ENCODE measurements at places on chromosomes 1 and 21.

- DNase-seq: no peak
Observed at GRCh38 chr1:190472042-190472441, 5.6 kb downstream of the BRINP3 start.

DNA sequence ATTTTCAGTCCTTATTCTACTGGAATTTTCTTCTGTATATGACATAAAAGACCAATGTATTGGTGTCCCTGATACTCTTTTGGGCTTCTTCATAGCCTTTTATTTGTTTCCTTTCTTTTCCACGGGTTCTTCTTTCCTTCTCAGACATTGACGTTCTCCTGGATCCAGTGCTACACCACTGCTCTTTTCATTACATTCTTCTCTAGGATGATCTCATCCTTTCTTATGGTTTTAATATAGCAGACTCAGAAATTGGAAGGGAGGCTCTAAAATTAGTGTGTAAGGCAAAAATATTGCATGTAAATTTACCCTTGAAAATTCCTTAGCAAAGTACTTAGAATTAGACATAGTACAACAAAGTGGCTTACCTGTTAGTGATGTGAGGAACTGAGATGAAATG is 65.3 kb downstream of the SELENOF start:
- DNase-seq: no peak

- no peak for DNase-seq
Observed at GRCh38 chr1:75518686-75519085, 92.2 kb downstream of the SLC44A5 start.

- no peak for DNase-seq
Observed at GRCh38 chr1:40122855-40123254, 25.8 kb upstream of the PPT1 start.

DNA sequence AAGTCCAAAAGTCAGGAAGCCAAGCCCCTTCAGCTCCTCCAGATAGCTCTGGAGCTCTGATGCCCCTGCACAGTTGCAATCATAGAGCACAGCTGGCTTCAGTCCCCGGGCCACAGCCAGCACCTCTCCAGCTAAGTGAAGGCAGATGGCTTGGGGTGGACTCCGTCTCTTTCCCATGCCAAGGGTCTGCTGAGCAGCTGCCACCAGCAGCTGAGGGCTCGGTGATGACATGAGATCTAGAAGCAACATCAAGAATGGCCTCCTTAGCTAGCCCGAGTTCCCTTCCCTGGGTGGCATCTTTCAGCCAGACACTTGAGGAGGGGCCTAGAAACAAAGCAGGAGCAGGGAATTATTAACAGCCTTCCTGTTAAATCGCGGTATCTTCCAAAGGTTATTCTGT is 973 bp downstream of the C1orf74 start:
- DNase-seq: no peak

DNA sequence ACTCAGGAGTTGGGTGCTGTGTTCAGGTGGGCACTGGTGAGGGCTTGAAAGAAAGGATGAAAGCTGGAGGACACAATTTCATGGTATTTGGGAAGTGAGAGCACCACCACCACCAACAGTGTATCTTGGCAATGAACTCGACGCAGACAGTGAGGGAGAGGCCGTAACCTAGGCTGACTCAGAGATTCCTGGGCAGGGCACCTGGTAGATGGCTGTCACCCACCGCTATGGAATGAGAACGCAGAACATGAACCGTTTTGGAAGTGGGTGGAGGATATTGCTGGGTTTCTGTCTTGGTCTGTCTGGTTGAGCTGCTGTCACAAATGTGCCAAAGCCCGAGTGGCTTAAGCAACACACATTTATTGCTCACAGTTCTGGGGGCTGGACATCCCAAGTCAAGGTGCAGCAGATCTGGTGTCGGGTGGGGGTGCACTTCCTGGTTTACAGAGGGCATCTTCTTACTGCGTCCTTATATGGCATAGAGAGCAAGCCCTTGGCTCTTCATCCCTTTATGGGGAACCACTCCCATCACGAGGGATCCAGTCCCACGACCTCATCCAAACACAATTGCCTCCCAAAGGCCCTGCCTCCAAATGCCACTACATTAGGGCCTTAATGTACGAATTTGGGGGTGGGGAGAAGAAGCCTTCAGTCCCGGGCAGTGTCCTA is 246.3 kb downstream of the SIPA1L2 start:
- no peak for DNase-seq

DNA sequence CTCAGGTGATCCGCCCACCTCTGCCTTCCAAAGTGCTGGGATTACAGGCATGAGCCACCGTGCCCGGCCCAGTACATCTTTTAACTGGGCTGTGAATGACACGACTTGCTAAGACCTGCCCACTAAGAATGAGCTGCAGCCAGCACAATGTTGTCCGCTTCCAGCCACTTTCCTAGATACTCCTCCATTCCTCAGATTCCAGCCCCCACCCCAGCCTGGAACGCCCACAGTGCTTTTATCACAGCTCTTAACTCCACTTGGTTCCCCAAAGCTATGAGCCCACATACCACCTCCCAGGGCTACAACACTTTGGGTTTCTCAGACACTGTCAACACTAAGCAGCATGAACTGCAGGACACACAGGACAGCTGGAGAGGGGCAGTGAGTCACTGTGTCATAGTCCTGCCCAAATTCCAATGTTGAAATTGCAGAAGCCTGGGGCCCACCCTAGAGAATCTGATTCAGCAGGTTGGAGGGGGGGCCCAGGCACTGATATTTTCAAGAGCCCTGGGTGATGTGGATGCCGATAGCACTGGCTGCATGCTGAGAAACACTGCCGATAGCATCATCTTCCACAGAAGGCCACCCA is 58.0 kb downstream of the ACBD3 start:
- DNase-seq: no peak

DNA sequence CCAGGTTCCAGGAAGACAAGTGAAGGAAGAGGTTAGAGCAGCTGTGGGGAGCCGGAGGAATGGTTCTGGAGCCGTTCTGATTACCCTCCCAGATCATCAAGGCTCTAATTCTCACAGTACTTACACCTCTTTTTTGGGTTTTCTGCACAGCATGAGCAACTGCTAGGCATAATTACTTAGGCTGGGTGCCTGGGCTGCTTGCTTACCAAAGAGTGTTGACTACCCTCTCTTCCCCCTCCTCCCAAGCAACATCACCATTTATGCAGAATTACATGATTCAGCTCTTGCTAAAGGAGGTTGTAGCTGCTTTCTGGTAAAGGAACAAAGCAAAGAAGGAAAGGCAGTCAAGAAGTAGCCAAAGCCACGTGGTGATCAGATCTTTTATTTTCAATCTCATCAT is 397.2 kb downstream of the KCNH1 start:
- no peak for DNase-seq

DNA sequence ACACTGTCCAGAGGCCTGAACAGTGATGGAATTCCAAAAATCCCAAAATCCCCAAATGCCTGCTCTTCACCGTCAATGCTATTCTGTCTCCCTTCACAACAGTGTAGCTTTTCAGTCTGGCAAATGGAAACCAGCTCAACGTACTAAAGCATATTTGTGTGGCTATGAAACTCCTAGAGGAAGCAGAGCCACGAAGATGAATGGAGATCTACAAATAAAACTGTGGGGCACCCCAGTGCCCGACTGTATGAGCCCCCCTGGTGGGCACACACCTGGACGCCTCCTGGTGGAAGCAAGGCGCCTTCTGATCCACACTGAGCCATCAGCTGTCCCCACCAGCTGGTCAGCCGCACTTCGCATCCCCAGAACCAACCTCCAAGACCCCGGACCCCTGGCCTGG is 129.1 kb upstream of the SOD1 start:
- DNase-seq: no peak

DNA sequence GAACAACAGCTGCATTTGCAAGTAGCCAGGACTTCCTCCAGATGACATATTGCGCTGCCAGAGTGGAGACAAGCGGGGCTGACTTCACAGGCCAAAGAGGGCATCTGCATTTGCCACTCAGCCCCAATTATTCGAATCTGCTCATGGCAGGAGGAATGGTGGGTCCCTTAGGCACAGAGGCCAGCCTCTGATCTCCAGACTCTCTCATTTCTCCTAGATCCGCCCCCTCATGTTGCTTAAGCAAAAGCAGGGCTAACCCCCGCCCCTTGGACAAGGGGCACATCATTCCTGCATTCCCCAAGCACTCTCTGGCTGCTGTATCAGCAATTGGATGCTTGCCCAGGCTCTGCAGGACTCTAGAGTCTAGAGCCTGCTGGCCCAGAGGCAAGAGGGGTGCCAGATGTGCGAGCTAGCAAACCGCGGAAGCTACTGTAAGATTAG is 262.4 kb downstream of the ST6GALNAC3 start:
- no peak for DNase-seq

DNA sequence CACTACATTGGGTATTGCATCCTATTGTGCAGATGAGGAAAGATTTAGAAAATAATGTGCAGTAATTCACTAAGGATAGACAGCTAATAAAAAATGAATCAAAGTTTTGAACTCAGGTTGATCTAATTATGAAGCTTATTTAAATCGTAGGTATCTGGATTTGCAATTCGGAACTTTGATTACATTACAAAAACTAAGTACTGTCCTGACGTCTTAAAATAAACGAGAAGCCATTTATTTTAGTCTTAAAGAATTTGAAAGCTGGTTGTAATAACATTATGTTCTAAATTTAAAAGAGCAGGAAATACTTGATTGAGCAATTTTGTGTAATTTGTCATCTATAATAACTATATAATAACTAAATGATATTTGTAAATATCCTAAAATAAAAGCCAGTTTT is 235.9 kb downstream of the TPR start:
- DNase-seq: no peak

DNA sequence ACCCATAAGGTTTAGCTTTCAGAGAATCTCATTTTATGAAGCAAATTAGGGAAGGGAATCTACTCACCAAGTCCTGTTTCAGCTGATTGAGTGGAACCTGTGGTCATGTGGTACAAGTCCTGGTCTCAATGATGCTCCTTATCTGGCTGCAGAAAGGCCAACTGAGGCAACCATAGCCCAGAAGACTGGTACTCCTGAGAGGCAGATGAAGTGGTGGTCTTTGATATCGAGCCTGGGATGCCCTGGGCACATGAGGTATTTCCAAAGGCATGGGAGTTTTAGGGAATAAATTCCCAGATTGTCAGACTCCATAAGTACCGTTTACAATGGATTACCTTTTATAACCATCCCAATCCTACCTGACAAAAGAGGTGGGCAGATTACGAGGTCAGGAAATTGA is 3.3 kb downstream of the MX1 start:
- no peak for DNase-seq

GRCh38 chr1:44652445-44653106 is 21.7 kb downstream of the TMEM53 start:
- DNase-seq: peak; percentile 60

GRCh38 chr1:212774584-212774983 is 17.0 kb downstream of the NSL1 start:
- no peak for DNase-seq

GRCh38 chr1:108615544-108615943 is 45.3 kb downstream of the HENMT1 start:
- DNase-seq: no peak

DNA sequence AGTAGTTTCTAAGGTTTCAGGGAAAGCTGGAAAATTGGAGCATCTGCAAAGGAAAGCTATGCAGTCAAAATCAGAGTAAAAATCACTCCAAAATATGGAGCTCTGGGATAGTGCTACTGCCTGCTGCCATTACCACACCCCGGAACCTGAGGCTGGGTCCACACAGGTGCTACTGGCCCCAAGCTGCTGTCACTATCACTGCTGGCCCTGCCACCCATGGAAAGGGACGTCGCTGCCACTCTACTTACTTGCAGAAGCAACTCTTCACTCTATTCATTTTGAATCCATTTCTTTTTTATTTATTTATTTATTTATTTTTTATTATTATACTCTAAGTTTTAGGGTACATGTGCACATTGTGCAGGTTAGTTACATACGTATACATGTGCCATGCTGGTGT is 60.3 kb upstream of the RGS18 start:
- no peak for DNase-seq

DNA sequence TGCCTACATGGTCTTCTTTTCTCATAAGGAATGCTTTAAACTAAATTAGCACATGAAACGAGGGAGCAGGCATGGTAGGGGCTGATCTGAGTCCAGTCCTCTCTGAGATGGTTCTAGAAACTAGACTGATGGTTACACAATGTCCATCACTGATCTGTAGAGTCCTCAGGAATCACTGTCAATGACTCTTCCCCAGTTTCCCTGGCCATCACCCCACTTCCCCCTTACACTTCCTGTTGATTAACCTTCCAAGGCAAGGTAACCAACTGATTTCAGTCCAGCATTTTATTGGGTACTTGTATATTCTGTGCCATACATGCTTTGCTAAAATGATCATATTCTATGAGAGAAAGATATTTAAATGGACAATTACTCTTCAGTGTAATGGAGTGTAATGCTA is 100.6 kb upstream of the ARTN start:
- DNase-seq: no peak

DNA sequence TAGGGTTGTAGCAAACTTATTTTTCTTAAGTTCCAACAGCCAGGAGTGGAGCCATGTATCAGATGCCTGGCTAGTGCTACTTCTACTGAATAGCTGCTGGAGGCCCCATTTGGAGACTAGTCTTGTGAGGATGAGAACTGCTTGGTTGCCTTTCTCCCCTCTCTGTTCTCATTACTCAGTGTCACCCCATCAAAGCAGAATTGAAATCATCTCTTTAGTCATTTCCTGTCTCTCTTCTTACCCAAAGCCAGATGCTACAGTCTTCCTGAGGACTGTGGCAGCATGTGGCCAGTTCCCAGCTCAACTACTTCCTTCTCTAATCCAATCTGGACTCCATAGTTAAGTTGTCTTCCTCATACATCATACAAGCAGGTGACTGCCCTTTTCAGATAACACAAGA is 197.5 kb downstream of the BRINP2 start:
- DNase-seq: no peak

- DNase-seq: no peak
Observed at GRCh38 chr1:5830771-5831599, 161.2 kb downstream of the NPHP4 start.

- no peak for DNase-seq
Observed at GRCh38 chr1:14576155-14576554, 22.3 kb upstream of the KAZN start.

DNA sequence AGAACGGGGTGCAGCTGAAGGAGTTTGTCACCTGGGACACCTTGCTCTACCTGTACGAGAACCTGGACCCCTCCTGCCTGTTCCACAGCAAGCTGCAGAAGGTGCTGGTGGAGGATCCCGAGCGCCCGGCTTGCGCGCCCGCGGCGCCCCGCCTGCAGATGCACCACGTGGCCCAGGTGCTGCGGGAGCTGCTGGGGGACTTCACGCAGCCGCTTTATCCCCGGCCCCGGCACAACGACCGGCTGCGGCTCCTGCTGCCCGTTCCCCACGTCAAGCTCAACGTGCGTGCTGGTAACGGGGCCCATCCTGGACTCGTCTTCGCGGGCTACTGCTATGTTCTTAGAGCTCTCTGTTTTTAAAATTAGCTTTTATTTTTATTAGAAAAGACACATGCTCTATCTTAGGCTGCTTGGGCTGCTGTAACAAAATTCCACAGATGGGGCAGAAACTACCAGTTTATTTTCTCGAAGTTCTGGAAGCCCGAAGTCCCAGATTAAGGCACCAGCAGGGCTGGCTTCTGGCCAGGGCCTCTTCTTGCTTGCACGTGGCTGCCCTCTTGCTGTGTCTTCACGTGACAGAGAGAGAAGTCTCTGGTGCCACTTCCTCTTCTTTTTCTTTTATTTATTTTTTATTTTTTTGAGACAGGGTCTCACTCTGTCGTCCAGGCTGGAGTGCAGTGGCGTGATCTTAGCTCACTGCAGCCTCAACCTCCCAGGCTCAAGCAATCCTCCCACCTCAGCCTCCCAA is 38.1 kb downstream of the TRPM2 start:
- DNase-seq: no peak

GRCh38 chr1:107750364-107750959 is 214.5 kb downstream of the VAV3 start:
- DNase-seq: peak; percentile 28

GRCh38 chr1:70963374-70963773 is 84.2 kb downstream of the PTGER3 start:
- no peak for DNase-seq

GRCh38 chr1:41784531-41785274 is 134.0 kb downstream of the HIVEP3 start:
- no peak for DNase-seq
